Lower leg skin (tissue), 4 donors: ENCODE measurements at places on chromosomes 16 and 17.

- DNase-seq = no peak
Measured at GRCh38 chr17:13594310-13594709, 7.4 kb downstream of the HS3ST3A1 start.

DNA sequence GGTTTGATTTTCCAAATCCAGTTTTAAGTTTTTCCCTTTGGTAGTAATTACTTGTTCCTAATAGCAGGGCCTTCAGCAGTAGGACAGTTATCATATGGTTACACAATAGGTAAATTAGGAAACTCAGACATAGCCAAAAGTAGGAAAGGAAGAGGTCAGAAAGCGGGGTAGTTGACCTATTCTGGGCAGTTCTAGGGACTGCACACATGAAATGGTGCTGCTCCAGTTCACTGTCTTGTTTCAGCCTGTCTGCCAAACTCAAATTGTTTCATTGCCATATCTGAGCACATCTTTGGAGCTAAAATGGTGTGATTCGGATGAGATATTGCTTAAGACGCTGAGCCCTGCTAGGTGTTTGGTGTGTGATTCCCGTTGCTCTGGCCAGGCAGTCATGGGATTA, 56.7 kb downstream of the TANGO6 start:
- no peak for DNase-seq

- no peak for DNase-seq
Measured at GRCh38 chr16:28301154-28301553, 8.8 kb downstream of the SBK1 start.

- no peak for DNase-seq
Measured at GRCh38 chr17:42672038-42672437, 4.8 kb downstream of the PLEKHH3 start.

GRCh38 chr17:69594641-69595040, 180.1 kb downstream of the MAP2K6 start:
- no peak for DNase-seq

DNA sequence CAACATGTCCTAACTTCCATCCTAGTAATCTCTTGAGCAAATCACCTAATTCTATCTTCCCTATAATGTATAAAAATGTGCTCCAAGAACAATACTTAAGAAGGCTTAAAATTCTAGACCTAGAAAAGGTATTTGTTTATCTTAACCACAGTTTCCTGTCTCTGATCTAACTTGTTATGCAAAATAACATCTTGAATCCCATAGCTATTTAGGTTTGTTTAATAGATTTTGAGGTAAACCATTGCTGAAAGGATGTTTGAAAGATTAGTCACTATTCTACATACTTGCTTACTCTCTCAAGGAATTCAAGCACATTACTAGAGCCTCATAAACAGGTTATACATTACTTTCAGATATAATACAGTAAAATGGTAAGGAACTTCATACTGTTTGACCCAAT, 13.0 kb downstream of the CA10 start:
- no peak for DNase-seq

GRCh38 chr16:4166821-4167220, 50.6 kb upstream of the ADCY9 start:
- no peak for DNase-seq

GRCh38 chr17:80978499-80979497, 12.8 kb upstream of the CHMP6 start:
- DNase-seq = no peak

- DNase-seq = no peak
Measured at GRCh38 chr16:81463296-81463890, 18.8 kb downstream of the CMIP start.

- no peak for DNase-seq
Measured at GRCh38 chr16:84308120-84308519, 13.4 kb downstream of the WFDC1 start.

DNA sequence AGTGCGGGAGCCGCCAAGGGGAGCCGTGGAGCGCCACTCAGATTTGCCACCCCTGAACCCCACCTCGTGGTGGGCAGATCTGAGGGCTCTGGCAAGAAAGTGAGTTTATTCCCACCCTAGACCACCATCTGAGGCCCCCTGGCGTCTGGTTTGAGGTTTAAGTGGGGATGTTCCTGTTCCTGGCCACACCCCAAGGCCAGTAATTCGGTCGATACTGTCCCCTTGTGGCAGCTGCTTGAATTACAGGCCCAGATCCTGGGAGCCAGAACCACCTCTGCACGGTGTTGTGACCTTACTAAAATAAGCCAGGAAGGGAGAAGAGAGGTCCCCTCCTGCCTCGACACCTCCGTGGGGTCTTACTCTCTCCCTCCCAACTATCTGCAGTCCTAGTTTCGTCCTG, 3.3 kb upstream of the LAT start:
- DNase-seq = no peak

DNA sequence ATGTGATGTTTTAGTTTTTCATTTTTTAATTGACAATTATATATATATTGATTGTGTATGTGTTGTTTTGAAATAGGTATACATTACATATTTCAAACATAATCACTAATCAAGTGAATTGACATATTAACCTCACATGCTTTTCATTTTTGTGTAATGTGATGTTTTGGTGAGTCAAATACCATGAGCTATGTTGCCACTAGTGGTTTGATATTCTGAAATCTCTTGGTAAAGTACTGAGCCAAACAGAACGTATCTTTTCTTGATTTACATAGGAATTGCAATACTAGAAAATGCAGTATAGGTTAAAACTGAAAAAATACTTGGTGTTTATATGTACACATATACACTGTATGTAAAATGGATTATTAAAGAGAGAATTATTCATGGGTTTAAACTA, 65.2 kb upstream of the SIAH1 start:
- no peak for DNase-seq

GRCh38 chr16:87697256-87697655, 68.5 kb downstream of the KLHDC4 start:
- DNase-seq = no peak

GRCh38 chr17:45070809-45071208, 9.7 kb downstream of the NMT1 start:
- DNase-seq = no peak

GRCh38 chr16:14286368-14287230, 215.5 kb downstream of the MRTFB start:
- no peak for DNase-seq

DNA sequence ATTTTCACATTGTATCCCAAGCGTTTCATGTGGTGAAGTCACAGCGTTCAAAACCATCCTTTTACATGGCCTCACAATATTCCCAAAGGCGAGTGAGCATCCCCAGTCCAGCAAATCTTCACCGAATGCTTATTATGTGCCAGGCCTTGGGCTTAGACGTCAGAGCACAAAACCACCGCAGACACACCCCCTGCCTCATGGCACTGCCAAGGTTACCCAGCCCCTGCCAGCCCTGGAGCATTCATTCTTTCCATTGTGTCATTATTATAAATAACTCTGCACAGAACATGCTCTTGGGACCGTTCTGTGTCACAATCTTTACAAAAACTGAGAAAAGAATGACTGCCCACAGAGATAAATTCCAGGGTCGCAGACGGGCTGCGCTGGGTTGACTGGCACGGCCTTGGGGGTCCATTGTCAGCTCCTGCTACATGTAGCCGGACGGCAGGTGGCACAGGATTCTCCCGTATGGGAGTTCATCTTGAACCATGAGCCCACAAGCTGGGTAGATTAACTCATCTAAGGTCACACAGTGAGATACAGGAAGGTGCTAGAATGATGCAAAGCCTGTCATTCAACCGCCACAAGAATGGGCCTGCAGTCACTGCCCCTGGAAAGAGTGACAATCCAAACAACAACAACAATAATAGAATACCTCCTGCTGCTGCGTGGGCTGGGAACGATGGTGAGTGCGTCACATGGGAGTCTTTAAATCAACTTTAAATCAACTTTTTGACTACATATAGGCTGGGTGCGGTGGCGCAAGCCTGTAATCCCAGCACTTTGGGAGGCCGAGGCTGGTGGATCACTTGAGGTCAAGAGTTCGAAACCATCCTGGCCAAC, 4.5 kb upstream of the NECAB2 start:
- no peak for DNase-seq

GRCh38 chr16:16007743-16008111, 58.3 kb downstream of the ABCC1 start:
- DNase-seq = no peak

DNA sequence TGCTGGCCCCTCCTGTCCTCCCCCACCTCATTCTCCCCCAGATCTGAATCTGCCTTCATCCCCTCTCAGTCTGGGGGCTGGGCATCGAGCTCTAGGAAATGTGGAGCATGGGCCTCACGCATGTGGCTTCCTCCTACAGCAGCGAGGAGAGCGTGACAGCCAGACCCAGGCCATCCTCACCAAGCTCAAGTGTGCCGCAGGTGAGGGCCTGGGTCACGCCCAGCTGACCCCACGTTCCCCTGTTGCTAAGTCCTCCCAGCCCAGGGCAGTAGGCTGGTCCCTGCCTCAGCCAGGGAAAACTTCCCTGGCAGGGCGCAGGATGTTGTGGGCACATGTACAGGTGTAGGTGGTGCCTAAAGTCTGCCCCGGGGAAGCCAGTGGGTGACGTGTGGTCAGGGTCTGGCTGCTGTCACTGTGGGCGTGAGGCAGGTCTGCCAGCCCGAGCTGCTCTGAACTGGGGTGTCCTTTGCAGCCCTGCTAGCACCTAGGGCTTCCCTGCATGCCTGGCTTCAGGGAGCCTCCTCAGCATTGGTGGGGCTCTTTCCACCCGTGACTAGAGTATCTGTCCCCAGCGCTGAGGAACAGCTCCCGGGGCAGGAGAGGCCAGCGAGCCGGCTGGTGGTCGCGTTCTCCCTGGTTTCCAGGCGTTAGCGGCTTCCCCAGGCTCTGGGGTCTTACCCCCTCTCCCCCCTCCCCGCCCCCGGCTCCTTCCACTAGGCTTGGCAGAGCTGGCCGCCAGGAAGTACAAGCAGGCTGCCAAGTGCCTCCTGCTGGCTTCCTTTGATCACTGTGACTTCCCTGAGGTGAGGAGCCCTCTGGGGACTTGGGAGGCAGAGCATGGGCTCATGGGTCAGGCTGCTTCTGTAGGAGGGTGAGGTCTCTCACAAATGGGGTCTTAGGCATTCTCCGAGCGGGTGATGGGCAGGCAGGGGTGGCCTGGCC, 3.6 kb downstream of the GPS1 start:
- no peak for DNase-seq

DNA sequence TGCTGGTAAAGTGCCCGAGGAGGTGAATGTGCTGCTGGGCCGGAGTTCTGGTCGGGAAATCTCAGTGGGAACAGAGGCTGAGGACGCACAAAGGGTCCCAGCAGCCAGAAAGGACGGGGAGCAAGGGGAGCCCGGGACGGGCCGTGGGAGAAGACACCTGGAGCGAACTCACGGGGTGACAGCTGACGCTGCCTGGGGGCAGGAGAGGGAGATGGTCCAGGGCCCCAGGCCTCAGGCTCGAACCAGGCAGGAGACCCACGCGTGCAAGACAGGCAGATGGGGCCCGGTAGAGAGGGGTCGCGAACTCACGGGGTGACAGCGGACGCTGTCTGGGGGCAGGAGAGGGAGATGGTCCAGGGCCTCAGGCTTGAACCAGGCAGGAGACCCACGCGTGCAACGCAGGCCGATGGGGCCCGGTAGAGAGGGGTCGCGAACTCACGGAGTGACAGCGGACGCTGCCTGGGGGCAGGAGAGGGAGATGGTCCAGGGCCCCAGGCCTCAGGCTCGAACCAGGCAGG, 72.9 kb downstream of the METRNL start:
- no peak for DNase-seq

DNA sequence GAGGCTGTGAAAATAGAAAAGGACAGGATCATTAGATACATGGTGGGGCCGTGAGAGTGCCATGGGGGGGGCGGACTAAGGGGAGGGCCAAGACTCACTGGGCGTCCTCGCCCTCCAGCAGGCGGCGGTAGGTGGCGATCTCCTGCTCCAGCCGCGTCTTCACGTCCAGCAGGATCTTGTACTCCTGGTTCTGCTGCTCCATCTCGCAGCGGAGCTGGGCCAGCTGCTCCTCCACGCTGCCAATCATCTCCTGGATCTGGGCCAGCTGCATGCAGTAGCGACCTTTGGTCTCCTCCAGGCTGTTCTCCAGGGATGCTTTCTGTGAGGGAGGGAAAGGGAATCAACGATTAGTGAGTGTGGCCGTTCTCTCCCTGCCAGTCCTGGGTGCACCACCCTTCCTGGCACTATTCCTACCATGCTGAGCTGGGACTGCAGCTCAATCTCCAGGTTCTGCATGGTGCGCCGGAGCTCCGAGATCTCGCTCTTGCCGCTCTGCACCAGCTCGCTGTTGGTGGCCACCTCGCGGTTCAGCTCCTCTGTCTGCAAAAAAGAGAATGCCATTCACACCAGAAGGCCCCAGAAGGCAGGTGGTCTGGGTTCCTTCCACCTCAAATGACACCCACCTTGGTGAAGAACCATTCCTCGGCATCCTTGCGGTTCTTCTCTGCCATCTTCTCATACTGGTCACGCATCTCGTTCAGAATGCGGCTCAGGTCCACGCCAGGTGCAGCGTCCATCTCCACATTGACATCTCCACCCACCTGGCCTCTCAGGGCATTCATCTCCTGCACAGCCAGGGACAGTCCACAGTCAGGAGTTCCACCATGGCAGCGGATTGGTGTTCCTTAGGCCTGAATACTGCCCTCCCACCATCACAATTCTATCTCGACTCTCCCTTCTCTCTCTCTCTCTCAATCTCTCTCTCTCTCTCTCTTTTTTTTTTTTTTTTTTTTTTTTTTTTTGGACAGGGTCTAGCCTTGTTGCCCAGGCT, 3.3 kb downstream of the KRT14 start:
- DNase-seq = peak; percentile 69

DNA sequence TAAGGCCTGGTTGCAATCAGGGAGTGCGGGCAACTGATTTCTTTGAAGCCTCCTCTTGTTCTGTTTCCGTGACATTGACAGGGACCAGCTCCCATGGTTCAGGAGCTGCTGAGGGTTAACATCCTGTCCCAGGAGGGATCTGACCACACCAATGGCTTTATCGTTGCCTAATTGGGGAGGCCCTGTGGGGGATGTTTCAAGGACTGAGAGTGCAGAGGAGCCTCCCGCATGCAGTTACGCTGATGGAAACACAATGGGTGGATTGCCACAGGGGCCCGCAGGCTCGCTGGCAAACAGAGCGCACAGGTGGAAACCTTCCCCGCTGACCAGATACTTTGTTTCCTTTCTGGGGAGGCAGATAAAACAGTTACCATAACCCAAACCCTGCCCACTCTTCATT, 23.8 kb upstream of the ABCC1 start:
- no peak for DNase-seq

- no peak for DNase-seq
Measured at GRCh38 chr17:82668631-82669099, 20.4 kb upstream of the WDR45B start.

DNA sequence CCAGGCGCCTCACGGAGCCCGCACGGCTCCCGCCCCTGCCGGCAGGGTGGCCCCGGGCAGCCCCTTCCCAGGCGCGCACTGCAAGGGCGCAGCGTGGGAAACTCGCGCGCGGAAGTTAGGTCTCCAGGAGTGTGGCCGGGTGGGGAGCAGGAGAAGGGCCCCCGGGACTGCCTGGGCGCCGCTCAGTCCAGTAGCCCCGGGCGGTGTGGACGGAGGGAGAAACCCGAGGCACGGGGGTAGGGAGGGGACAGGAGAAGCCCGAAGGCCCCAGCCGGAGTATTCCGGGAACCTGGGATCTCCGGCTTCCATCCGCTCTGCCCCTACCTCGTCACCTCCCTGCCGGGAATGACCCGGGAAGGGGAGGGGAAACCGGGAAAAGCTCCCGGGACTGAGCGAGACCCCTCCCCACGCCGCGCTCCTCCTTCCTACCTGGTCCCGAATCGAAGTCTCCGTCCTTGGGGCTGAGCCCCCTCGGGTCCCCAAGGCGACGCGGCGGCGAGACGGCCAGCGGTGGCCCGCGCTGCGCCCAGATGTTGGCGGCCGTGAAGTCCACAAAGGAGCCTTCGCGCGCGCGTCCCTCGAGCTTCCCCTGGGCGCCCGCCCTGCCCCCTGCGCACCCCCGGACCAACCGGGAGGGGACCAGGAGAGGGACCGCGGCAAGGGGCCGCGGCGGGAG, 418 bp downstream of the SOCS3 start:
- no peak for DNase-seq
